Hepatocyte (in vitro differentiated cells): ENCODE measurements at places on chromosomes 13 and 19. TPM values are rescaled to one million over a fixed set of nuclear protein-coding genes. Genes with fewer than 3 reads are reported as not detected.

GRCh38 chr19:37933937-37934358 is 26.9 kb downstream of the SIPA1L3 start:
- H3K4me3 ChIP-seq = no peak overlapping the region
- peaks cover 57% of the 10 kb centered on the region for H3K4me1 ChIP-seq
- no peaks in the 10 kb centered on the region for H3K27me3 ChIP-seq
- no peaks in the 10 kb centered on the region for H3K36me3 ChIP-seq
- peak overlapping the region; percentile 94 for H3K27ac ChIP-seq

GRCh38 chr13:40438022-40438680 is 228.3 kb downstream of the FOXO1 start:
- DNase-seq = no peak
- H3K36me3 ChIP-seq = no peaks in the 10 kb centered on the region
- no peak overlapping the region for H3K27ac ChIP-seq
- peaks cover 15% of the 10 kb centered on the region for H3K4me1 ChIP-seq
- H3K27me3 ChIP-seq = no peaks in the 10 kb centered on the region

- H3K27ac ChIP-seq = no peak overlapping the region
- no peaks in the 10 kb centered on the region for H3K27me3 ChIP-seq
- H3K36me3 ChIP-seq = no peaks in the 10 kb centered on the region
- no peak for DNase-seq
- no peaks in the 10 kb centered on the region for H3K4me1 ChIP-seq
Measured at GRCh38 chr13:107379407-107380155, 811.6 kb upstream of the ARGLU1 start.

GRCh38 chr19:40932008-40932959 is 50.3 kb upstream of the CYP2A7 start:
- H3K36me3 ChIP-seq = no peaks in the 10 kb centered on the region
- peak overlapping the region; percentile 67 for H3K27ac ChIP-seq
- H3K4me1 ChIP-seq = peaks cover 11% of the 10 kb centered on the region
- DNase-seq = peak; percentile 41
- H3K4me3 ChIP-seq = no peak overlapping the region
- H3K27me3 ChIP-seq = no peaks in the 10 kb centered on the region

DNA sequence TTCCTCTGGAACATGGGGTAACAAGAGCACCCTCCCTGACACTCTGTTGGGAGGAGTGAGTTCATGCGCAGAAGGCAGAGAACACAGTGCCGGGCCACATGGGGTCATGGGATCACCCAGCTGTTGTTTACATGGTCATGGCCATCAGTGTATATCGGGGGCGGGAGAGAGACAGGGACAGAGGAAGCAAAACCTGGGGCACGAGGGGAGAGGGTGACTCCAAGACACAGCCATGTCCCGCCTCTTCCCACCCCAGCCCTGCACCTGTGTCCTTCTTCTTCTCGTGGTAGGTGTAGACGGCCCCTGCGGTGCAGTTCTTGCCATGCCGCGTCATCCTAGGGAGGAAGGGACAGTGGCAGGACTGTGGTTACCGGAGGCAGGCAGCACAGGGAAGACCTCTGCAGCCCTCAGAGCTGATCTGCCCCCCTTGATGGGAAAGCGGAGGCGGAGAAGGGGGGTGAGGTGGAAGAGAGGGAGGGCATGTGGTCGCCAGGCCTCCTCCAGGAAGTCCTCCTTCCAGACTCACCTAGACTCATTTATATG is 19.9 kb downstream of the NOSIP start:
- no peak overlapping the region for H3K4me3 ChIP-seq
- H3K27me3 ChIP-seq = no peaks in the 10 kb centered on the region
- peaks cover 5% of the 10 kb centered on the region for H3K4me1 ChIP-seq
- H3K36me3 ChIP-seq = no peaks in the 10 kb centered on the region
- DNase-seq = no peak
- no peak overlapping the region for H3K27ac ChIP-seq

SIGLEC10 gene
- 1.0 and 1.6 TPM in 2 replicates for total RNA-seq

GRCh38 chr13:114021464-114022308 is 47.8 kb upstream of the C13orf46 start:
- H3K36me3 ChIP-seq = no peaks in the 10 kb centered on the region
- H3K27ac ChIP-seq = no peak overlapping the region
- DNase-seq = no peak
- no peak overlapping the region for H3K4me3 ChIP-seq

GRCh38 chr13:79398127-79398526 is 7.9 kb downstream of the RBM26 start:
- DNase-seq = no peak
- no peaks in the 10 kb centered on the region for H3K27me3 ChIP-seq

KLK13 gene
- 0.36 TPM in 1 of 2 replicates, not detected in the other for total RNA-seq

FAM83E gene
- 13.8 and 22.2 TPM in 2 replicates for total RNA-seq

DNA sequence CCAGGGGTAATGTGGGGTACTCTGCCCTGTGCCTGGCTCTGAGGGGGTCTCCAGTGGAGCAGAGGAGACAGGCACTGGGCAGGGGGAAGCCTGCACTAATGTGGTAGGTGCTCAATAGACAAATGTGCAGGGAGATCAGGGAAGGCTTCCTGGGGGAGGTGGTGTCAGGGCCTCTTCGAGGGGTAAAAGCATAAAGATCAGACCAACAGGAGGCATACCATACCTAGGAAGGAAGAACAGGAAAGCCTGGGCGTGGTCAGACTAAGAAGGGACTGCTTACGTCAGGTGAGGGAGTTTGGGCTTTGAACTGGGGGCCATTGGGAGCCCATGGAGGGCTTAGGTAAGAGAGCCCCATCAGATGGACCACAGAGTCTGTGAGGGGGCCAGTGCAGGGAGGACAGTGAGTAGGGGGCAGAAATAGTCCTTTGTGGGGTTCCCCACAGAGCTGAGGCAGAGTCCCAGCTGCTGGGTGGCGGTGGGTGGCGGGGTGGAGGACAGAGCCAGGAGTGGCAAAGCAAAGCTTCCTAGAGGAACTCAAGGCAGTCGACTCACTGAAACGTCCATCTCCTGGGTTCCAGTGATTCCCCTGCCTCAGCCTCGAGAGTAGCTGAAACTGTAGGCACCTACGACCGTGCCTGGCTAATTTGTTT is 8.8 kb downstream of the PRR36 start:
- no peak overlapping the region for H3K4me3 ChIP-seq
- H3K27ac ChIP-seq = no peak overlapping the region
- peaks cover 6% of the 10 kb centered on the region for H3K4me1 ChIP-seq
- peaks cover 10% of the 10 kb centered on the region for H3K27me3 ChIP-seq
- no peak for DNase-seq

GRCh38 chr13:109813663-109814062 is 27.3 kb upstream of the IRS2 start:
- no peaks in the 10 kb centered on the region for H3K36me3 ChIP-seq
- H3K27me3 ChIP-seq = no peaks in the 10 kb centered on the region
- no peak overlapping the region for H3K27ac ChIP-seq
- no peak overlapping the region for H3K4me3 ChIP-seq
- no peaks in the 10 kb centered on the region for H3K4me1 ChIP-seq
- no peak for DNase-seq

PGLYRP2 gene
- total RNA-seq = 0.16 TPM in 1 of 2 replicates, not detected in the other

GRCh38 chr19:40453151-40453735 is 9.1 kb upstream of the SERTAD3 start:
- H3K27me3 ChIP-seq = no peaks in the 10 kb centered on the region
- no peaks in the 10 kb centered on the region for H3K4me1 ChIP-seq
- peak overlapping the region; percentile 35 for H3K27ac ChIP-seq
- no peaks in the 10 kb centered on the region for H3K36me3 ChIP-seq
- DNase-seq = no peak
- no peak overlapping the region for H3K4me3 ChIP-seq

GRK1 gene
- 0.16 and 0.17 TPM in 2 replicates for total RNA-seq

DNA sequence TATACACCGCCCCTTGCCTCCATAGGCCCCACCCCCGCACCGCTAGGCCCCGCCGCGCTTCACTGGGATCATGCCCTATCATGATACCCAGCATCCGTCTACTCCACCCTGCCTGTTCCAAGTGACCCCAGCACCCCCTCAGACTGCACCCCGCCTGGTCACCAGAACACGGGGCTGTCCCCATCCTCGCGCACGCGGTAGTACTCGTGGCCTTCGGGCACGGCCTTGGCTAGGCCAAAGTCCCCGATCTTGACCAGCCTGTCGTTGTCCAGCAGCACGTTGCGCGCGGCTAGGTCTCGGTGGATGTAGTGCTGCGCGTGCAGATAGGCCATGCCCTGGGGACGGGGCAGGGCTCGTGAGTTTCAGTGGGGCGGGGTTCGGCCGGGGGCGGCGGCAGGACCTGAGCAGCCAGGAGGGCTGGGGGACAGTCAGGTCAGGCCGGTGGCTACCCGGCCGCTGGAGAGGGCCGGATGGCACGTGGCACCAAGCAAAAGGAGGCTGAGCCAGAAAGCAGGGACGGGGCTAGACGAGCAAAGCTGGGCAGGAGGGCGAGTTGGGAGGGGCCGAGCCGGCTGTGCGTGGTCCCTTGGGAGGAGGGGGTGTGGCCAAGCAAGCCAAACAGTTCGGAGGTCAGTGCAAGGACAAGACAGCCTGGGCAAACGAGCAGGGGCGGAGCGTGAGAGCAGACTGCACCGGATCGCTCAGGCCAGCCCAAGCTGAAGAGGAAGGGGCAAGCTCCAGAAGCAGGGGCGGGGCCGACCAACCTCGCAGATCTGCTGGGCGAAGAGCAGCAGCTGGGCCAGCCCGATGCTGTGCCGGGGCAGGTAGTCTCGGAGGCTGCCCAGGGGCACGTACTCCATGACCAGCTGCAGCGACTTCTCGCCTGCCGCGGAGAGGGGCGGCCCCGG is 13.6 kb upstream of the ICAM3 start:
- no peaks in the 10 kb centered on the region for H3K27me3 ChIP-seq
- H3K4me3 ChIP-seq = no peak overlapping the region
- peak; percentile 85 for DNase-seq
- peaks cover 9% of the 10 kb centered on the region for H3K4me1 ChIP-seq
- no peaks in the 10 kb centered on the region for H3K36me3 ChIP-seq

GRCh38 chr19:7117248-7117647 is 47.7 kb downstream of the ZNF557 start:
- no peaks in the 10 kb centered on the region for H3K27me3 ChIP-seq
- no peaks in the 10 kb centered on the region for H3K36me3 ChIP-seq
- H3K27ac ChIP-seq = no peak overlapping the region
- H3K4me1 ChIP-seq = no peaks in the 10 kb centered on the region

- no peaks in the 10 kb centered on the region for H3K36me3 ChIP-seq
- H3K4me3 ChIP-seq = no peak overlapping the region
- no peak overlapping the region for H3K27ac ChIP-seq
- no peak for DNase-seq
Measured at GRCh38 chr13:25687471-25688225, 315.9 kb downstream of the ATP8A2 start.

GRCh38 chr13:65036999-65037398 is 2193.1 kb downstream of the PCDH9 start:
- no peaks in the 10 kb centered on the region for H3K27me3 ChIP-seq
- no peak for DNase-seq
- no peak overlapping the region for H3K4me3 ChIP-seq
- H3K27ac ChIP-seq = no peak overlapping the region
- H3K36me3 ChIP-seq = no peaks in the 10 kb centered on the region

ATP4B gene
- total RNA-seq = 15.9 and 16.2 TPM in 2 replicates

CYP4F3 gene
- total RNA-seq = 2.7 and 3.3 TPM in 2 replicates

DNA sequence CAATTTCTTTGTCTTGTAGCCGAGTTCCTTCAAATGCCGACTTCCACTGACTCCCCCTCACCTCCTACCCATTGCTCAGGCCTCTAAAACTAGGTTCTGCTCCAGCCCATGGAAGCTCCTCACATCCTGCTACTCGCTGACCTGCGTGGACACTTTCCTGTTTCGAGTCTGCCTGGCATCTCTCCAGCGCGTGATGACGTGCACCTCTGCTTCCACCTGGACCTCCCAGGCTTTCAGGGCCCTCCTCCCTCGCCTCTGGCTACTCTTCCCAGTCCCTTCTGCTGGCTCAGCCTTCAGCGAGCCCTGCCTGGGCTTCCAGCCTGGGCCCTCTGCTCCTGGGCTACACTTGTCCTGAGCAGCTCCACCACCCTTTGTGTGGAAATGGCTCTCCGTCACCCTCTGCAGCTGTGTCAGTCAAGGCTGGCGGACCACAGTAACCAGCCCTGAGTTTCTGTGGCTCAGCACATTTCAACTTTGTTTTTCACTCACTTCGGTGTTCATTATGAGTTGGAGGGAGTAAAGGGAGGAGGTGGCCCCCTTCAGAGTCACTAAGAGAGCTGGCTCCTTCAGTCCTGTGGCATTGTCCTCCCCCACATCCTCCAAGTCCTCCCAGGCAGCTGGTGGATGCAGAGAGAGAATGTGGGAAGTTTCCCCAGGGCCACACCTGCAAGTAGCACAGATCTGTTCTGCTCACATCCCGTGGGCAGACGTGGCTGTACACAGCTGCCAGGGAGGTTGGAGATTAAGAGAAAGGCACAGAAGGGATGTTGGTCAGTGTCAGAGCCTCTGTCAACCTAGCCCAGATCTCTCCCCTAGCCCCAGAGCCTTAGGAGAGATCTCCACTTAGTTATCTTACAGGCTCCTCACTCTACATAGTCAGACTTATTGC is 49.4 kb downstream of the SERP2 start:
- H3K4me1 ChIP-seq = no peaks in the 10 kb centered on the region
- no peak overlapping the region for H3K4me3 ChIP-seq
- H3K36me3 ChIP-seq = no peaks in the 10 kb centered on the region
- DNase-seq = no peak
- H3K27ac ChIP-seq = no peak overlapping the region

DNA sequence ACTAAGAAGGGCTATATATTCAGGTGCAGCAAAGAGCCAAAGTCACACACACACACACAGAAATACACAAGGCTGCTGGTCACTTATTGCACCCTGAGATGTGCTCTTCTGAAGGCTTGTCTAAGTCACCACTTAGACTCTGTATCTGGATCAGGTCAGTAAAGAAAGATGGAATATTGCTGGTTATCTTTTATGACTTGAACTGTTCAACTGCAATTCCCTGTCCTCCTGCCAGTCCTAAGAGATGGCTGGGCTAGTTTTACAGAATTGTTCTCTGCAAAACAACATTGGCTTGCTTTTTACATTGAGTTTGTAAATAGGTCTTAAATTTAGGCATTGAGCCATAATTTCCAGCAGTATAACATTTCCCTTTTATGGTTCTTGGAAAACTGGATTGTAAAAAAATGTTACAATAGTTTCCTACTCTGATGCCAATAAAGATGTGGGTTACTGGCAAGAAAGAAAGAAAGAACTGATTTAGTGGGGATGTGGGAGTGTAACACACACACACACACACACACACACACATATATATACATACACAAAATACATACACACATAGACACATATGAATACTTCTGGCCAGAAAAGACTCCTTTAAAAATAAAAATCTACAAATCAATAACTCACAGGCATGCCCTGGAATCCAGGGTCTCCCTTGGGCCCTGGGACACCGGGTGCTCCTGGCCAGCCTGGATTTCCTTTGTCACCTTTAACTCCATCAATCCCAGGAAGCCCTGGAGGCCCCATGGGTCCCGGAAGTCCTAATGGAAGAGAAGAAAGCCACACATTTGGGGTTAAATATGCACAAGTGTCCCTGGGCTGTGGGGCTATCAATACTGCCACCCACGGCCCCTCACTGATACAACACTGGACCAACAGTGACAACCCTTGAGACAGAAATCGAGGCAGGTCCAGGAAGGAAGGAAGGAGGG is 137.7 kb downstream of the COL4A1 start:
- no peaks in the 10 kb centered on the region for H3K27me3 ChIP-seq
- H3K4me3 ChIP-seq = no peak overlapping the region
- H3K27ac ChIP-seq = peak overlapping the region; percentile 73

SPACA4 gene
- total RNA-seq = not detected in 2 replicates

GIPR gene
- 1.8 and 2.7 TPM in 2 replicates for total RNA-seq

RUBCNL gene
- 0.24 and 1.0 TPM in 2 replicates for total RNA-seq
